Mucosa of descending colon (tissue), 3 donors: ENCODE measurements at places on chromosomes 12 and 14. TPM values are rescaled to one million over a fixed set of nuclear protein-coding genes. Genes with fewer than 3 reads are reported as not detected.
A peak's percentile ranks its signal among the peaks of the same experiment; 100 is the strongest.

Gene RIPK3
- 71.7 TPM for total RNA-seq

Gene DPPA3
- not detected for total RNA-seq

Gene HOXC12
- not detected for total RNA-seq

Gene GLRX5
- 45.8 TPM for total RNA-seq

Gene PITPNM2
- 20.8 TPM for total RNA-seq

Gene DBX2
- not detected for total RNA-seq

Gene STXBP6
- total RNA-seq: 10.9 TPM

Gene SCN8A
- 3.6 TPM for total RNA-seq

Gene PRPF39
- 25.9 TPM for total RNA-seq

- DNase-seq: no peak
Observed at GRCh38 chr12:87513536-87514280, 515.5 kb downstream of the C12orf50 start.

DNA sequence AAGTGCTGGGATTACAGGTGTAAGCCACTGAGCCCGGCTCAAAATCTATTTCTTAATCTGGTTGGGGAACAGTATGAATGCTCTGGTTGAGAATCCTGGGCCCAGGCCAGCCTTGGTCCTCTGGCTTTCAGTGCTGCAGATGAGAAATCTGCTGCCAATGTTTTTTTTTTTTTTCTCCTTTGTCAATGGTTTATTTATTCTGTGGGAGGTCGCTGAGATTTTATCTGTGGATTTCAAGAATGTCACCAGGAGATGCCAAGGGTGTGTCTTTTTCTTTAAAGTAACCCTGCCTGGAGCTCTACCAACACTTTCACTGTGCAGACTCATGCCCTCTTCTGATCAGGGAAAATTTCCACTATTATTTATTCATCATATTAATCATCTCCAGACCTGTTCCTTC is 3.6 kb downstream of the SLC25A29 start:
- peak; percentile 29 for DNase-seq

DNA sequence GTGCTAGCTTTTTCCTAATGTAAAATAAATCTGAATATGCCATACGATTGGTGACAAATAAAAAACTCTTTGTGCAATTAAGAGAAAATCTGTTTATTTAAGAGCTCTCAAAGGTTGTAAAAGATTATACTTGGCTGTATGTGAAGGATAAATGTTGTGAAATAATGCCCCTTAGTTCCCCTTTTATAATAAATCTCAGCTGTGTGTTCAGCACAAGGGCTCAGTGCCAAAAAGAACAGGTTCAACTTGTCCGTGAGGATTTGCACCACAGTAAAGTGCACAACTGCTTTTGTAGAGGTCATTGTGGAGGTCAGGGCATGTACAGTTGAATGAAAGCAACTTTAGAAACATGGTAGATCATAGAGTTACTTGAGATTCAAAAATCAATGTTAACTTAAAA is 118.6 kb downstream of the TRMT5 start:
- peak; percentile 90 for DNase-seq

DNA sequence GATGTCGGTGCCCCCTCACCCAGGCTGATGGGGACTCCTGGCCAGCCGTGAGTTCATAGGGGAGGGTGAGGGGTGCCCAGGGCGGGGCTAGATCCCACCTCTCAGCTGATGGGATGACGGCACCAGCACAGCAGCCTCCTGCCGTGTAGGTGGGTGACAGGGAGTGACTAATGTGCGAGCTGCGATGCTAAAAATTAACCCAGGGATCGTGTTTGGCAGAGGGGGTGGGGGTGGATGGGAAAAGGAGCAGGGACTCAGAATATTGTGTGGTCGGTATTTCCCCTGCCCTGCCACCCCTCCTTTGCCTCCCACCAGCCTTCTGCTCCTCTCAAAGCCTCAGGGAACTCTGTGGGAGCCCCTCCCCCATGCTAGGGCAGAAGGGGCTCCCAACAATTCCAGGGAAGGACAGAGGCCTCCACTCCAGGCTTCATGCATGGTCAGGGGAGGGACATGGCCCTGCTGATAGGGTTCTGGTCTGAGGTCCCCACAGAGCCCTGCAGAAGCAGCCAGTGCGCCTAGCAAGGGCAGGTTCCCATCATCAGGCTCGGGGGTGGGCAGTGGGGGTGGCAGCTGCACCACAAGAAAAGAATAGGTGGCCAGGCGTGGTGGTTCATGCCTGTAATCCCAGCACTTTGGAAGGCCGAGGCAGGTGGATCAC is 12.5 kb downstream of the TAMALIN start:
- no peak for DNase-seq

DNA sequence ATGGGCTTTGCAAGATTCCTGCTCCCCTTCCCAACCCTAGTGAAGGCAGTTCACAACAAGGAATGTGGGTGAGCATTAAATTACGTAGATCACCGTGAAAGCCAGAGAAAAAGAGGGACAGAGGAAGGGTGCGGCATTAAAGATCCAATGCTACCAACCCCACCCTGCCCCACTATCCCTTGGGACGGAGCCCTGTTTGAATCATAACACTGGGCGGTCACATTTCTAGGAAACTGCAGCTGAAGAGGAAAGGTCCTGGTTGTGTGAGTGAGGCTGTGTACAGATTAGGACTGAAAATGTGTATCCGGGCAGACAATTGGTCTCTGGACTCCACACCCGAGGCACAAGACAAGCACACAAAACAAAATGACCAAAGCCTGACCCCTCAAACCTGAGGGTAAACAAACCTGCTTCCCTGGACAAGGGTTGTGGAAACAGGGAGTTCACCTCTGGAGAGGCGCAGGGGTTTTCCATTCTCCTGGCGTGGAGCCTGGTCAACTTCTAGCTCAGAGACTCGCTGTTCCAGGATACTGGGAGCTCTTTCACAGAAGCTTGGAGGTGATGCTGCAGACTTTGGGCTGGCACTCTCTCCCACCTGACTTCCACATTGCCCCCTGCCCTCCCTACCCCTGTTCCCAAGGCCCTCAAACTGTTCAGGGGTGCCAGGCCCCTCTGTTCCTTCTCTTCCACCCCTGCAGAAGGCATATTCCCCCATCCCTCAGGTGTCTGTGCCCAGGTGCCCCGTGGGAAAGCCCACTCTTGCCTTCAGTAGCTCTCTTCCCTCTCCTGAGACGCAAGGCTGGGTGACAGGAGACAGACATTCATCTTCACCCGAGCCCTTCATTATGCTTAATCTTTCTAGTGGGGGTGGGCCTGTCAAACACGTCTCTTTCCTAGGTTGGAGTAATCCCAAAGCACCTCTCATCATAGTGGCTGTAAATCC is 16.5 kb downstream of the NINJ2 start:
- DNase-seq: peak; percentile 37

GRCh38 chr12:109134186-109134917 is 18.0 kb downstream of the ACACB start:
- no peak for DNase-seq

DNA sequence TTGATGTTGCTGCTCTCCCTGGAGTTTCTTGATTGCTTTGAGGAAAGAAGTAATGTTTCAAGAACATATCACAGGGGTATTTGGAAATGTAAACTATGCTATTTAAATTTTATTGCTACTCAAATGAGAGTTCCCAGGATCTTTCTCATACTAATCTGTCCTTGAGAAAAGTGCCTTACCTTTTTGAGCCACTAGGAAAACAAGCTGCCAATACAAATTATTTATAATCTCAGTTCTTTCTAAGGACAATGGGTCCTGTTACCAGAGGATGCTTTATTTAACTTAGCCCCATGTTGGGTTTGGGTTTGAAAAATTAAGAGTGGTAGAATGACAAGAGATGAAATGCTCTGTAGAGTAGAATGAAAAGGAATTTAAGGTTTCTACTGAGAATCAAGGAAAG is 258.2 kb upstream of the PRKD1 start:
- no peak for DNase-seq

DNA sequence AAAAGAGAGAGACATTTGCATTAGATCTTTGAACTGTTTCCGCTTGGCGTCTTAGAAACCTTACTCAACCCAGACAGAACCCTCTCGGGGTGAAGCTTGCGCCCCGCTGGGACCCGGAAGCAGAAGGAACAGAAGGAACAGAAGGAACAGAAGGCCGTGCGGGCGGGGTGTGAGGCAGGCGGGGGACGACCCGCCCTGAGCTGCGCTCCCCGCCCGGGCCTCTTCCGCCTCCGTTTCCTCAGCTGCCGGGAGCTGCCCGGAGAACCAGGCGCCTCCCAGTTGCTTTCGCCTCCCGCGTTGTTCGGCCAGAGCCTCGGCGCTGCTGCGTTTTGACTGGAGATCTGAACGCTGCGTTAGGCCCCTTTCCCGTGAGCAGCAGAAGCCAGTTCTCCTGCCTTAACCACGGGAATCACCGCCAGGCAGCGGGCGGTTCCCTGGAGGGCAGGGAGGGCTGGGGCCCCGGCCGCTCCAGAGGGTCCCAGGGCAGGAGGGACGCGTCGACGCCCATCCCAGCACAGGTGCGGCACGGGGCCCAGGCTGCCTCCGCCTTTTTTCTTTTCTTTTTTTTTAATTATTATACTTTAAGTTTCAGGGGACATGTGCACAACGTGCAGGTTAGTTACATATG is 19.3 kb upstream of the MMP17 start:
- peak; percentile 82 for DNase-seq

GRCh38 chr12:116710370-116711150 is 27.3 kb downstream of the SPRING1 start:
- no peak for DNase-seq

GRCh38 chr12:77760271-77761025 is 70.2 kb upstream of the NAV3 start:
- DNase-seq: no peak

GRCh38 chr14:75281654-75282019 is 3.0 kb downstream of the FOS start:
- DNase-seq: no peak

DNA sequence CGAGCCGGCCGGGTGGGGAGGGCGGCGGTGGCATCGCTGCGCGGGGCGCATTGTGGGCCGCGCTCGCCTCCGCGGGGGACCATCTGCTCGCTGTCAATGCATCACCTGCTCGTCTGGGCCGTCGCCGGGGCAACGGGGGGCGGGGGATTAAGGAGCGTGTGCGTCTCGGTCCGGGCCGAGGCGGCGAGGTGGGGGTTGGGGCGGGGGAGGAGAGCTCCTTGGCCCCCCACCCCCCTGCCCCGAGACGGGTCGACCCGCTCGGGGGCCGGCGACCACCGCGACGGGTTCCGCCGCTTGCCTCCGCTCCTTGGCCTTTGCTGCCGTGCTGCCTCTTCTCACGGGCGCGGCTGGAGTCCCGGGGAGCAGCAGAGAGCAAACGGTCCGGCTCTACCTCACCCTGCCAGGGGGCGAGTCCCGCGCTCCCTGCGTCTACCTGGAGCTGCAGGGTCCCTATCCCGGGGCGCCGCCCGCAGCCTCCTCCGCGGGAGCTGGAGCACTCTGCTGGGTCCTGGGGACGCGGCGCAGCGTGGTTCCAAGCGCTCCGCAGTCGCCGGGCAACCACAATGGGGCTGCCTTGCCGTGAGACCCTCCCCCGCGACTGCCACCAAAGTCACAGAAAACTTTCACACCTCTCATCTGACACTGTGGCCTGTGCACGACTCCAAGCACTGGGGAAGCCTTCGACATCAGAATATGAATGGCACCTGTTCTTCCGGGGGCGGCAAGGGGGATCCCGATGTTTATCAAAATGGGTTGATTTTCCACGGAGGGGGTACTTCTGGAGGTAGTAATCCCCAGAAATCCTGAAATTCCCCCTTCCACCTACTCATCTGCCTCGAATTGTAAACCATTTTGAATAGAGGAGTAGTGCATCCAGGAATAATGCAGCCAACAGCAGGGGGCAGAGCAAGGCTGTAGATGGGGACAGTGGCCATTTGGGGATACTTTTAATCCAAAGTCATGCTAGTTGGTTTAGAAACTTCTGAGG is at the start of gene C12orf42:
Gene C12orf42 (minus strand): TSS at position 500 of the 988 bp plus-strand sequence. CDS start 17,542 bp downstream, outside the sequence.
- peak; percentile 75 for DNase-seq

GRCh38 chr14:55430024-55430690 is 10.3 kb downstream of the TBPL2 start:
- peak; percentile 87 for DNase-seq

DNA sequence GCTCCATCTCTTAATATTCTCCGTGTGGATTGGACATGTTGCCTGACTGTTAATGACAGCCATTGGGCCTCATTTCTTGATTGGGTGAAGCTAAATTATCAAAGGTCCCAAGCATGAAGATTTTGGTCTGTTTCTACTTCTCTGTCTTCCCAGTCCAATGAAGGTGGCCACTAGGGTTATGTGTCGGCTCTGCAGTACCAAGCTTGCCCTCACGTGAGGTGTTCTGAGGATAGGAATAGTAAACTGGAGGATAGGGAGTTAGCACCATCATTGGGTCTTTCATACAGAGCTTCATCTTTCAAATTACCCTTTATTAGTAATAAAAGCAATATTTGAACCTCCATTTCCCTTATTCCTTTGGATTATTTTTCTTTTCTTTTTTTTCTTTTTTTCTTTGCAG is 21.9 kb upstream of the BICD1 start:
- DNase-seq: no peak

DNA sequence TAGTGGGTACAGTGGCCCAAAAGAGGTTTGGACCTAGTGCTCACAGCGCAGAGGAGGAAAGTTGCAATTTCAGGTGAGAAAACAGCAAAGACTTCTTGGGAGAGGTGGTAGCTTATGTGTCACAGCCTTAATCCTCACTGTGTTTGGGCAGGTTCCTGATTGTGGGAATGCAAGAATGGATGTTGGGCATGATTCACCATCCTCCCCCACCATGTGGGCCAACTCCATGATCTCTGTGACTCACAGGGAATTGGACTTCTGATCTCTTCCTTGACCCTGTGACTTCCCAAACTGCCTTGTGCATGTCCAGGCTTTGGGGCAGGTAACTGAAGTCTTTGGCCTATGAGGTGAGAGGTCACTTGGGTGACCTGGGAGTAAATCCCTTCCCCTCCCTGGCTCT is 1.8 kb upstream of the CHST11 start:
- no peak for DNase-seq

GRCh38 chr14:58961045-58961731 is 227.3 kb upstream of the DAAM1 start:
- no peak for DNase-seq

GRCh38 chr12:32983968-32984367 is 87.4 kb upstream of the PKP2 start:
- DNase-seq: no peak

- DNase-seq: no peak
Observed at GRCh38 chr14:70896981-70897380, 10.3 kb upstream of the PCNX1 start.

DNA sequence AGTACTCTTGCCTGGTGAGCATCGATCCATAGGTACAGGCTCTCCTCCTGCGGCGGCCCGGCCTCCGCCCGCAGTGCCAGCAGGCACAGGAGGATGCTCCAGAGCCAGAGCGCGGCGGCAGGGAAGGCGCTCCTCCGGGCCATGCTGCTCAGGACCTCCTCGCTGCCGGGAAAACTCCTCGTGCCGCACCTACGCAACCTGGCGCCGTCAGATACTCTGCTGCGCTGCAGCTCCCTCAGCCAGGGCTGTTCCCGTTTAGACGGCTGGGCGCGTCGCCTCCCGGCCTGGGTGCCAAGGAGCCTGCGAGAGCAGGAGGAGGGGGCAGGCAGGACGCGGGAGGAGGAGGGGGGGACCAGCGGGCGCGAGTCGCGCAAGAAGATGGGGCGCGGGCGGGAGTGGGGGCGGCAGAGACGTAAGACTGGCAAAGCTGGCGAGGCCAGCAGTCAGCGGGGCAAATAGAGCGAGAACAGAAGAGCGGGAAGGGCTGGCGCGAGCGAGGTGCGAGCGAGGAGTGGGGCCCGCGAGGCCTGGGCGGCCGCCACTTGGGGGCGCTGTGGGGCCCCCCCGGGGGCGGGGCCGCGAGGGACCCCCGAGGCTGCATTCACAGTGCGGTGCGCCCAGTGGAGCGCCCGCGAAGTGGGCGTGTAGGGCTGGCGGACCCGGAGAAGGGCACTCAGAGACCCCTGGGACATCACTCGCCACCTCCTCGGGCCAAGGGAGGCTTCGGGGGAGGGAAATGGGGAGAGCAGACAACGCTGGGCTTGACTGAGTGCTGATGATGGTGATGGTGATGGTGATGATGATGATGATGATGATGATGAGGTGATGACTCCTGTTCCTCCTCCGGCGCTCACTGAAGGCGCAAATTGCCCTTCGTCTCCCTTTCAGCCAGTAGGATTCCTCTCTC is at the start of gene WIF1:
Gene WIF1 (minus strand): TSS at position 257 of the 907 bp plus-strand sequence. CDS start 114 bp downstream, at position 143.
- peak; percentile 14 for DNase-seq
